ENCODE measurements at places on chromosomes 6 and 20.

GRCh38 chr6:24926192-24926591 is 9.6 kb downstream of the RIPOR2 start:
- DNase-seq = no peak

GRCh38 chr6:158037021-158037420 is 55.4 kb downstream of the SYNJ2 start:
- no peak for DNase-seq

DNA sequence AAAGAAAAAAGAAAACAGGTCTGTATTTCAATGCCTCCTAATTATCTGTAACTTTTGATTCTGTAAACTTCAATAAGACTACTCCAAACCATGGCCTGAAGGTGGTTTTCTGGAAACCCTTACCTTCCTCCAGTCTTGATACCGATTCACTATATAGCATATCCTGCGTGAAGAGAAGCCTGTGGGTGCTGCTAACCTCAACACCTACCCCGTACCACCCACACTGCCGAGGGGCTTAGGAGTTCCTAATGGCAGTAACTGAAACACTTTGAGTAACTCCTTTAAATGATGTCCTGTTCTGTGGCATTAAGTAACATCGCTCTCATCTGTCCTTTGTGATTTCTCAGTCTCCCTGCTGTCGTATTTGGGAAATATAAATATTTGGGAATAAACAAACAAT is 104.5 kb upstream of the CARMIL1 start:
- DNase-seq = no peak

GRCh38 chr6:124368131-124368530 is 564.5 kb downstream of the NKAIN2 start:
- no peak for DNase-seq
